HCT116 (cell line): ENCODE measurements at places on chromosomes 6 and 20.

DNA sequence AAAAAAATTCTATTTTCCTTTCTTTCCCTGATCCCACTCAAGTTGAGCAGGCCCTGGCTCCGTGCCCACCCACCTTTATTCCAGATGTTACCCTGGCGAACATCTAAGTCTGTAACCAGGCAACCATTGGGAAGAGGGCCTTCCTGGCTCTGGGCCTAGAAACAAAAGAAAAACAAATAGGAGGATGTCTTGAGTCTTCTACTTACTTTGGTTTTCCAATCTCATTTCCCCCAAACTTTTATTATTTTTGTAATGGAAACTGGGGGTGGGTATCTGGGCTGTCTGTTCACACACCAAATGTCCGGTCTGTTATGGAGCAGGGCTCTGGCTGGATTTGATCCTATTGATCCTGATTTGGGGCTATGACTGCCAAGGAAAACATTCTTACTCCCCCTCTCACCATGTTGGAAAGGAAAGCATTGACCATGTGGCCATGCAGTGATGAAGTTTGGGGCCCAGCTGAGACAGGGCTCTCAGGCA, 744.1 kb downstream of the DHX35 start:
- DNase-seq = no peak

GRCh38 chr6:159376516-159377158, 207.4 kb downstream of the FNDC1 start:
- DNase-seq = no peak

DNA sequence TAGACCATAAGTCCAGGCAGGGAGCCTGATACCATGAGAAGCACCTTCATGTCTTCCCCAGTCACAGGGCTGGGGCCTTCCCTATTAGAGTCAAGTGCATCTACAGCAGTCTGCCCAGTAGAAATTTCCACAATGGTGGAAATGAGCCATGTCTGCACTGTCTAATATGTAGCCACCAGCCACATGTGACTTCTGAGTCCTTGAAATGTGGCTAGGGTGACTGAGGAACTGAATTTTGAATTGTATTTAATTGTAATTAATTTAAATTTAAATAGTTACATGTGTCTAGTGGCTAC, 300.2 kb downstream of the CLIC5 start:
- DNase-seq = no peak

GRCh38 chr6:148743476-148743875, 3.4 kb upstream of the UST start:
- no peak for DNase-seq

- peak; percentile 51 for DNase-seq
Measured at GRCh38 chr20:47620808-47621805, 119.4 kb downstream of the NCOA3 start.

GRCh38 chr20:50762435-50763220, 31.2 kb downstream of the PARD6B start:
- no peak for DNase-seq

DNA sequence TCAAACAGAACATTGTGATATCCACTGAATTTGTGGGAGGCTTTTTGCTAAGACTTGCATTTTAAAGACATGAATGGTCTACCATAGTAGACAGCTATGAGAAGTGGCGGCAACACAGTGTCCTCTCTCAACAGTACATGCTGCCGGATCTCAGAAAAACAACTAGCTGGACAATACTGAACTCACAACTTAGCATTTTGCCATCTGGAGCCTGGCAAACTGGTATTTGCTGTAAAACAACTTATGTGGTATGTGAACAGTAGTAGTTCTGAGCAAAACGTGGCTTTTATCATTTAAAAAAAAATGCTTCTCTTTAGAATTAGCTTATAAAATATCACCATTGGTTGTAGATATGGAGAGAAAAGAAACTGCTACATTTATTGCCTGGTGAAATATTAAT, 3.3 kb upstream of the PXDC1 start:
- DNase-seq = no peak

DNA sequence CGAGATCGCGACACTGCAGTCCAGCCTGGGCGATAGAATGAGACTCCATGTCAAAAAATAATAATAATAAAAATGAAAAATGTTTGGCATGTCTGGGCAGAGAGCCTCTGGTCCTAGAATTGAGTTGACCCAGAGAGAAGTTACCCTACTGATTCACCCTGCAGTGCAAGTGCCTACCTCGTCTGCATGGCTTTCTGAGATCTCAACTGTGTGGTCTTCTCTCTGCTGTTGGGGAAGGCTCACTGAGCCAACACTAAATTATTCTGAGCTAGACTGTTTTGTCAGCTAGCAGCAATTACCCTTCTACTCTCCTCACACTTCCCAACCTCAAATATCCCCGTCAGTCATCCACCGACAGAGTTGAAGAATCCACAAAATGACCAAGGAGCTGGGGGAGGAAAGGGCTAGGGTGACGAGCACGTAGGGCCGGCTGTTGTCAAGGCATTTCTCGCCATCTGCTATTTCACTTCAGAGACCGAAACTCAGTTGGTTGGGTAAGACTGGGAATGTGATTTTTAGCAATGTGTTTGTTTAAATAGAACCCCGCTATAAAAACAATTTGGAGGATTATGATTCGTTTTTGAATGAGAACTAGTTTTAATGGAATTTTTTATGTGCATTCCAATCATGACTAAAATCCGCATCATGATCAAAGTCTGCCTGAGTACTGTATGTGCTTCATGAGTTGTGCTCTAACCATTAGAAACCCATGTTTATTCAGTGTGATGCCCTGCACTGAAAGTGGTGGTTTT, 9.4 kb downstream of the MAS1 start:
- no peak for DNase-seq

- DNase-seq = no peak
Measured at GRCh38 chr6:37382994-37383765, 29.4 kb downstream of the RNF8 start.

DNA sequence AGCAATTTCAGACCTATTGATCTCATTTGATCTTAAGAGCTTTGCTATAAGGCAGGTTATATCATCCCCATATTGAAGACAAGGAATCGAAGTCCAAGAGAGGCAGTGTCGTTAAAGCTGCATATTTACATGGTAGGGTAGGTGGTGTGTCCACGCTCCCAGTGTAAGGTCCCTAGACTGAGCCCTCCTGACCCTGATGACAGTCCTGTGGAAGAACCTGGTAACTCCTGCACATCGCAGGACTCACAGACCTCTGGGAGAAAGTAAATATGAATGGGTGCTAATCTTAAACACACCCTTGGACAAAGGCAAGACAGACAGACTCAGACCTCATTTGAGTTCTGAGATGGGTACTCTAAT, 602 bp upstream of the HLA-DPB1 start:
- DNase-seq = no peak

GRCh38 chr20:40073535-40074111, 615.4 kb downstream of the MAFB start:
- no peak for DNase-seq

GRCh38 chr20:36483209-36483918, 58.0 kb upstream of the MYL9 start:
- DNase-seq = no peak

DNA sequence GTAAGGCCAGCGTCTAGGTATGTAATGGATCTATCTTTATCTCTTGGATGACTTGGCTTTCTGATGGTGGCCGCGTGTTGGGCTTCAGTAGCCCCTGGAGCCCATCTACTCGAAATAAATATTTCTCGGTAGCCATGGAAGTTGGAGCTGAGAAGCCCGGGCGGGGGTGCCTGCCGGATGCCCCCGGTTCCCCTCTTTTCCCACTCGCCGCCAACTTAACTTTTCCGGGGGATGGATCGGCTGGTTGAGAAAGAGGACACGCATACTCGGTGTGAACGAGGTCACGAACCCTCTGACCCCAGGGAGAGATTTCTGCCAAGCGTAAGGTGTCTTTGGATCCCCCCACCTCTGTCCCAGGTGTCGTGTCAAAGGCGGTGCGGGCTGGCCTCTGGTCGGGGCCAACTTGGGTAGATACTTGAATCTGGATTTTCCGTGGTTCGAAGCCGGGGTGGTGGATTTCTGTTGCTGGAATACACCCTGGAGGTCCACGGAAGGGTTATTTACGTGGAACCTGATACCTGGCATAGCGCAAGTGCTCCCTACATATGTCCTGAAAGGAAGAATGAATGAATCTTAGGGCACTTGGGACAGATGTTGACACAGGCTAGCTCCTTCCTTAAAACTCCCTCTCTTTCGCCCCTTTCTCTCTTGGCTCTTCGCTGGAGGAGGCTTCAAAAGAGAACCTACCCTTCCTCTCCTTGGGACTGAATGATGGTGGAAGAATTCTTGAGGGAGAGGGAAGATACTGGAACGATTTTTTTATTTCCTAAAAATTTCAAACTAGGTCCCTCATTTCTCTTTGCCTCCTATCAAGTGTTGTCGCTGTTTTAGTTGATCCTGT, 996 bp downstream of the DOK5 start:
- DNase-seq = no peak

DNA sequence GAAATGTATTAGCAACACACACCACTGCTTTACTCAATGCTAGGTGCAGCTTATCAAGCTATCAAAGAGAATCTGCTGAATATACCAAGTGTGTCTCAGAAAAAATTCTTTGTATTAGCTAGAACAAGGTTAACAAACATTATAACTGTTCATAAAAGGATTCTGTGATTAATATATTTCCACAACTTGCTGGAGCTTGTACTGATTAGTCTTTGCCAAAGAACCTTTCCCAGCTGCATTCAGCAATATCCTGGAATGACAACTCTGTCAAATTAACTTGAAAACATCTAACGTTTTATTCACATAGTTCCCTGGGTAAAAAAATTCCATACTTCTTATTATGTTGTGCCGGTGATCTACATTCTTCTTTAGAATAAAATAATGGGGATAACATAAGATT, 252.7 kb downstream of the FOXC1 start:
- no peak for DNase-seq

GRCh38 chr20:35200267-35200666, 26.2 kb upstream of the MMP24 start:
- no peak for DNase-seq

DNA sequence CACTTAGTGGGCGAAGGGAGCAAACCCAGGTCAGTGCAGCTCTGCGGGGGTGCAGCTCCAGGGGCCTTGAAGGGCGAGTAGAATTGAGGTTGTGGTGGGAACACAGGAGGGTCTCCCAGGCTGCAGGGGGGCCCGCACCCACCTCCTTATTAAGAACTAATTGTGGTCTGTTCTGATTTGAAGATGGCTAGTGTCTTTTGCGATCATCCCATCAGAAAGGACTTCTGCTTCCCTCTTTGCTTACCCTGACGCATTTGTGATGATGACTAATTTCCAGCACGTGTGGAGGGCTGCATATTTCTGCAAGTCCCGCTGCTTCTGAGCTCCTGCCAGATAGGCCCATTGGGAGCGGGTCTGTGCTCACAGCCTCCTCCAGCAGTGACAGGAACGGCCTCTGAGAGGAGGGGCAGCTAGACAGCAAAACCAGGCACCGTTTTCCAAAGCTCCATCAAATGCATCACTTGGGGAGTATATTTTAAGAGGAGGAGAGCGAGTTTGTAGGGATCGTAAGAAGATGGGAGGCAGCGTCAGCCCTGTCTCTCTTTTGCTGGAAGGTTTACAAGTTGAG, 268.9 kb downstream of the CDH4 start:
- no peak for DNase-seq

DNA sequence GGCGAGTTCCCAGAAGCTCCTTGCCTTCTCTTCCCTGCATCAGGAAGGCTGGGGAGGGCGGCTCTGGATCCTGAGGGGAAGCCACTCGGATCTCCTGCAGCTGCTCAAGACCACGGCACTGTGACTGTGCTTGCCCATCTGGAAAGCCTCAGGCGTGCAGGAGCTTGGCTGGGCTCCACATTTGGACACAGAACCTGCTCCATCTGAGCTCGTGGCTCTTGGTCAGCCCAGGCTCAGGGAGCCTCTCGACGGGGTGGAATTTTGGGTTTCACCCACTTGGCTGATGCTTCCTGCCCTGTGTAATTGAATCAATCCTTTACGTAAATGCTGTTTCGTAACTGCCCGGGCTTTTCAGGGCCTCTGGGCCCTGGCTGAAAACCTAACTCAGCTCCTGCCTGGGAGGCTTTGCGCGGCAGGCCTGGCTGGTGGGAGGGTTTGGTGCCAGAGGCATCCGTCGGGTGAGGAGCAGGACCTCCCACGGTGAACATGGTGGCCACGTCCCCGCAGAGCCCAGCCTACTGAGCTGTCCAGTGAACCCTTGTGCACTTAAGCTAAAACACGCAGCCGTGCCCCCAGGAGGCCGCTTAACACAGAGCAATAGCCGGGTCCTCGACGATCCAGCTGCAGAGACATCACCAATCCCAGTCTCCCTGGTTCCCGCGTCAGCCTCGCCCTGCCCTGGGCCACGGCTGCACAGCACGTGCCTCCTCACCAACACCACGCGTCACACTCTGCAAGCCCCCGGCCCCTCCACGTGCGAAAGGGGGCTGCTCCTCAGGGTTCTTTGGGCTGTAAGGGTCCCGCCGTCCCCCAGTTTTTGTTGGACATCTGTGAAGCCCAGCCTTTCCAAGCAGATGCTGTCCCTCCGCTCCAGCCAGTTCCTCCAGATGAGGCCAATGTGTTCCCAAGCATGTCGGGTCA, 241.0 kb downstream of the DLL1 start:
- DNase-seq = no peak

- no peak for DNase-seq
Measured at GRCh38 chr20:59242714-59243626, 57.4 kb upstream of the EDN3 start.

GRCh38 chr20:20435453-20435852, 67.5 kb downstream of the INSM1 start:
- DNase-seq = no peak

DNA sequence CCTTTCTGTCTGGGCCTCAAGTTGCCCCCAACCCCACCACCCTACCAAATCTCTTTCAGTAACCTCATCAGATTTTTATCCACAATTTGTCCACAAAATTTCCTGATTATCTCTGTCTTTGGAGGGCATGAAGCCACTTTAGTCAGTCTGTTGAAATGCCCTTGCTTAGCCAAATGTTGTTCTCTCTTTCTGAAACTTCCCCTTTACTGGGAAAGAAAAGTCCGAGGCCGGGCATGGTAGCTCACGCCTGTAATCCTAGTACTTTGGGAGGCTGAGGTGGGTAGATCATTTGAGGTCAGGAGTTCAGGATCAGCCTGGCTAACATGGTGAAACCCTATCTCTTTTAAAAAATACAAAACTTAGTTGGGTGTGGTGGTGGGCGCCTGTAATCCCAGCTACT, 33.8 kb downstream of the TOMM6 start:
- DNase-seq = no peak

DNA sequence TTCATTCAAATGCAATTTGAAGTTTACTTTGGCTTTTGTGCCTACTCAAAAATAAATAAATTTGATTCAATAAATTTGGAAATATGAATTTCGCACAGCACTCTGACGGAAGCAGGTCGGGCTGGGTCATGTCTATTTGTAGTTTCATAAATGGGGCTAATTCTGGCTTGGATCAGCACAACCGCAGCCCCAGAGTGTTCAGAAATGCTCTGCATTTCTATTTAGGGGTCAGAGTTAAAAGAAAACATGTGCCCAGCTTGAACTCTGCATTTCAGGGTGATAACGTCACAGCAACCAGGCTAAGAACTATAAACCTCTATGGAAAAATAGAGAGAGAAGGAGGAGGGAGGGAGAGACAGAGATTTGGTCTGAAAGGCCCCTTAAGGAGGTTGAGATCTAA, 480.9 kb upstream of the NOX3 start:
- DNase-seq = no peak
